ENCODE measurements at places on chromosomes 3 and 15.
A peak's percentile ranks its signal among the peaks of the same experiment; 100 is the strongest.

- no peak for DNase-seq
Measured at GRCh38 chr3:86234506-86235254, 756.3 kb downstream of the VGLL3 start.

GRCh38 chr3:166205158-166205557 lies 367.9 kb upstream of the BCHE start:
- DNase-seq: no peak

DNA sequence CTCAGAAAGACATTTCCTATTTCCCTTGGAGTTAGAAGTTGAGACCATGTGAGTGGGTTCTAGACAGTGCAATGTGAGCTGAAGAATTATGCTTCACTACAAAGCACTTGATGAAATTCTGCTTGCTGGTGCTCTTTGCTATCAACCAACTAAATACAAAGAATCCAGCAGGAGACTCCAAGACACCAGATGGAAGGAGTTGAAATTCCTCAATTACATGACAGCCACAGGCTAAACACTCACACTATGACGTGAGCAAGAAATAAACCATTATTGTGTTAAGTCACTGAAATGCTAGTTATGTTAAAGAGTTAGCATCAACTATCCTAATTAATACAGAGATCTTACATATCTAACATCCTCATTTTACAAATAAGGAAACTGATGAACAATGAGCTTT lies 8.2 kb upstream of the MAP4 start:
- DNase-seq: no peak

DNA sequence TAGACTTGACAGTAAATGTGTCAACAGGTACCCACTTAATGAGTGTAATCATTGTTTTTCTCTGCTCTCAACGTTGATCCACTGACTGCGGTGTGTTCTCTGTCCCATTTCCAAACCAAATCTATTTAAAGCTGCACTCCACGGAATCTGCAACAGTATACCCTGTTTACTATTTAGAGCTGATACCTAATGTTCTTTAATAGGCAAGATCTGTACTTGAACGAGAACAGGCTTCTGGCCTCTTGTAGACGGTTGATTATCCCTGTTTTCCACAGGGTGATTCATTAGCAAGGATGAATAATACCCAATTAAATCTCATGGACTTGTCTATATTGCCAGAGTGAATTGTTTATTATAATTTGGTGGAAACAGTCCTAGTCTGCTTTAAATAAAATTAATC lies 189.9 kb downstream of the LPP start:
- no peak for DNase-seq

GRCh38 chr3:149535333-149535685 lies 60.8 kb downstream of the TM4SF4 start:
- no peak for DNase-seq

DNA sequence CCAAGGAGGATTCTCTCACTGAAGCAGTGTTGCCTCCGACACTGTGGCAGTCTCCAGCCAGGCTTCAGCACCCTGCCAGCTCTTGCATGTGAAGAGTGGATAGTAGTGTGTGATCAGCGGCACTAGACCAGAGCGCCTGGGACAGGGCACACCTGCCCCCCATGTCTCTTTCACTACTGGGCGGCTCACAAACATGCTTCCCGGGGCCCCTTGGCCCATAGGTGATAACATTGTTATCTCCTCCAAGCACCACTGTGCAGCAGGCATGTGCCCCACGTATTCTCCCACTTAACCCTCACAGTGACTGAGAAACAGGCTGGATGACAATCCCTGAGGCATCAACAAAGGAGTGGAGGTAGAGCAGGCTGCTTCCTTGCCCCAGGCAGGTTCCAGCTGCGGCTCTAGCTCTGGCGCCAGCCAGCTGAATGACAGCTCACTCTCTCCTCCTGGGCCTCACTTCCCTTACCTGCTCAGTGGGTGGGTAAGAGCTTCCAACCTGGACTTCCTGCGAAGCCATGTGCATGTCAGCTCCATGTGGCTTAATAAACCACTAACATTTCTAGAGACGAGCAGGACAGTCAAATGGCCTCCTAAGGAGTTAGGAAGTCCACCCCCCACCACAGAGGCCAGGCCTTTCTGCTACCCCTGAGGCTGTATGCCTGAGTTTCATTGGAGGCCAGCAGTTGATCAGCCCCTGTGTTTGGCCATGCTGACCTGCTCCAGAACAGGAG lies 37.8 kb downstream of the KLF13 start:
- DNase-seq: no peak

GRCh38 chr3:27220166-27220565 lies 149.0 kb downstream of the NEK10 start:
- DNase-seq: no peak

GRCh38 chr3:13479332-13479581 lies 849 bp upstream of the HDAC11 start:
- DNase-seq: peak; percentile 81

- DNase-seq: peak; percentile 84
Measured at GRCh38 chr3:70053293-70053692, 53.8 kb downstream of the SAMMSON start.

GRCh38 chr3:70231266-70231701 lies 81.2 kb downstream of the MDFIC2 start:
- DNase-seq: no peak

GRCh38 chr3:178901204-178901603 lies 170.4 kb downstream of the ZMAT3 start:
- DNase-seq: no peak

- no peak for DNase-seq
Measured at GRCh38 chr3:54520060-54520459, 397.7 kb downstream of the CACNA2D3 start.

DNA sequence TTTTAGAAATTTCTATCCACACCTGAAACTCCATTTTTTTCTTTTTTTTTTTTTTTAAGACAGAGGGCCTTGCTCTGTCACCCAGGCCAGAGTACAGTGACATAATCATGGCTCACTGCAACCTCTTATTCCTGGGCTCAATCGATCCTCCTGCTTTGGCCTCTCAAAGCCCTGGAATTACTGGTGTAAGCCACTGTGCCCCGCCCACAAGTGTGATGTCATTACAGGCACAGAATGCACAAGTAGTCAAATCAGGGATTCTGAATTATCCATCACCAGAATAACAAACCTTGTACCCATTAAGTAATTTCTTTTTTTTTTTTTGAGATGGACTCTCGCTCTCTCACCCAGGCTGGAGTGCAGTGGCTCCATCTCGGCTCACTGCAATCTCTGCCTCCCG lies 1.9 kb downstream of the UQCRC1 start:
- DNase-seq: peak; percentile 75

DNA sequence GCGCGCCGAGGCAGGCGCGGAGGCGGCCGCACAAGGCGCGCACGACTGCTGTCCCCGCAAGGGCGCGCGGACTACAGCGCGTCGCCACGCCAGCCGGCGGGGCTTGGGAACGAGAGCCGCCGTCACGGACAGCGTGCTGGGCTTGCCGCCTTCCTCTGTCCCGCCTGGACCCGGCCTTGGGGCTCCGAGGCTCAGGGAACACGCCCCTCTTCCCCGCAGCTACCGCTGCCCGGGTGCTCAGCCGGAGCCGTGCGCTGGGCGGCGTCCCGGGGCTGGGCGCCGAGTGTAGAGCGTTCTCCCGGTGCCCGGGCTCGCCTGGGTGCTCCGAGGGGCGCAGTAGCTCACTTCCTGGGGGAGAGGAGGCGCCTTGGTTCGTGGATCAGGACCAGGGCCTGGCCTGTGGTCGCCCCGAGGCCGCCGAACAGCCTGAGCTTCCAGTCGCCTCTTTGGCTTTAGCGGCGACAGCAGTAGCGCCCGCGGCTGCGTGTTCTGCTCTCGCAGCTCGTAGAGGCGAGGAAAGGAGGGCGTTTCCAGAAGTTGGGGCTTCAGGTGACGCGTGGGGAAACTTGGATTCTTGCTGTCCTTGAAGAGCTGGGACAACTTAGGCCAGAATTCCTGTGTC lies 226.7 kb upstream of the C2CD4B start:
- DNase-seq: peak; percentile 38

DNA sequence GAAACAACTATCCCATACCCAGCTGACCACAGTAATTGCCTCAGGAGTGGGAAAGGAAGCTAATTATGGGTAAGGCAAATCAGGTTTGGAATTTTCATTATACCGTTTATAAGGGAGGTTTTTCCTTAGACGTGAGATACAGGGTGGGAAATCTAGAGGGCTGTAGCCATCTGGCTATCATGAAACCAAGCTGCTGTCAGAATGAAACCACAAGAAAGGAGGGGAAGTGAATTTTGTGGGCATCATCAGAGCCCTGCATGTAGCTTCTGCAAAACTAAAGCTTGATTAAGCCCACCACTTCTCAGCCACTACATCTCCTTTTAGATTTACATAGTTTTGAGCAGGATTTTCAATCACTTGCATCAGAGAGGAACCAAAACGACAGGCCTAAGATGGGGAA lies 893.5 kb downstream of the TUSC7 start:
- DNase-seq: peak; percentile 51

DNA sequence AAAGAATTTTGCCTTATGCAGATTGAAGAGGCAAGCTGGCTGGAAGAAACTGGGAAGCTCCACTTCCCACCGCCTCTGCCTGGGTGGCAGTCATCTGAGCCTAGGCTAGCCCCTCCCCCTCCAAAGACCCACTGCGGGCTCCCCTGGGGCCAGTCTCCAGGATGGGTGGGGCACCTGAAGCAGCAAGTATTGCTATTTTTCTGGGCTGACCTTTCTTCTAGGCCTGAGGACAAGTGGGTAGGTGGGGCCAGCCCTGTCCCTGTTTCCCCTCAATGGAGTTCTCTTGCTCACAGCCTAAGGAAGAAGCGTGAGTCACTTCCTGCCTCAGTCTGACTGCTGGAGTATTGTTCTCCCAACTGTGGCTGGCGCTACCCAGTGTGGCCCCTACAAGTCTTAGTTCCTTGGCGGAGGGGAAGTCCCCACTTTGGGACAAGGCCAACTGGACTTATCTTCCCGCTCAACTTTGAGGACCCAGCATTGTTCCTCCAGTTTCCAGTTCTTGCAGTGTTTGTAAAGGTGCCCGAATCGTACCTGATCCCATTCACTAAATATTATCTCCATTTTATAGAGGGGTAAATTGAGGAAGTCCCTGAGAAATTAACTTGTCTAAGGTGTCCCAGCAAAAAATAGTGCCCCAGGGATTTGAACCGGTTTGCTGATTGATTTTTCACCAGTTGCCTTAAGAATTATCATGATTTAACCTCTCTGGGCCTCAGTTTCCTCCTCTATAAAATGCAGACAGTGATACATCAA lies 1.4 kb downstream of the FURIN start:
- peak; percentile 94 for DNase-seq

DNA sequence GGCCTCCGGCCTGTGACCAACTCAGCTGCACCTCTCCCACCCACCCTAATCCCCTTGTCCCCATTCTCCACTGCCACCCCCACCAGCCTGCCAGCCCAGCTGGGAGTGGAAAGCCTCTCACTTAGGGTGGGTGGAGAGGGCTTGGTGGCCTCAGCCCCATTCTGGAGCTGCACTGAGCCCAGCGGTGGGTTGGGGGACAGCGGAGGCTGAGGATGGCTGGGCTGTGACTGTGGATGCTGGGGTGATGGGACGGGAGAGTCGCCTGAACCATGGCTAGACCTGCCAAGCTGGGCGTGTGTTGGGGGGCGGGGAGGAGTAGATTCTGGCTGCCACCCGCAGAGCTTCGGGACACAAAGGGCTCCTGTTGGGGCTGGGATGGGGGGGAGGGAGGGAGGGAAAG lies 1.8 kb downstream of the CLCN2 start:
- DNase-seq: no peak

DNA sequence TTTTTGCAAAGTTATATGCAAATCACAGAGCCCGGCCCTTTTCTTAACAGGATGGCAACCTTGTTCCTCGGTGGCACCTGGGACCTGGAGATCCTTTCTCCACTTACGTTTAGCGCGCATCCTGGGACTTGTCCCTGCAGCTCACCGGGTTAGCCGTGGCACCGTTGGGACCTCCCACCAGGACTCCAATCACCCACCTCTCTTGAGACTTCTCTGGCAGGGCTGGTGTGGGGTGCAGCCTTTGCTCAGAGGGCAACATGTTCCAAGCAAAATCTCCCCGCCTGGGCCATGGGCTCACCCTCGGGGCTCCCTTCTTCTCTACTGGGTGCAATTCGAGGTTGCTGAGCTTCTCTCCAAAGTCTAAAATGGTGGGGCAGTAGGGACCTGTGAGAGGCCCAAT lies 211.9 kb upstream of the UMPS start:
- DNase-seq: no peak

DNA sequence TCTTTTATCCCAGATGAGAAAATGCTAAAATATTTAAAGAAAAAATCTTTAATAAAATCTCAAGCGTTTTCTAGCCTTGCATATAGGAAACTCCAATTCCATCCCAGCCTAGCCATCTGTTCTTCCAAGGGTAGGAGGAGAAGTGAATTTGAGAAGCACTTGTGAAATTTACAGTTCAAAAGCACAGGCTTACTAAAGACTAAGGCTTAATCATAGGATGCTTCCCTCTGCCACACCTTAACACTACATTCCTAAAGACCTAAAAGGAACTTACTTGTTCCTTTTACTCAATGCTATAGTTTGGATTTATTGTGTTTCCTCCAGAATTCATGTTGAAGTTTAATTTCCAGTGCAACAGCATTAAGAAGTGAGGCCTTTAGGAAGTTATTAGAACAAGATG lies 764.8 kb upstream of the CADM2 start:
- DNase-seq: no peak

- DNase-seq: no peak
Measured at GRCh38 chr3:123821920-123822319, 62.2 kb downstream of the MYLK start.

GRCh38 chr3:153289334-153289808 lies 127.3 kb downstream of the RAP2B start:
- DNase-seq: peak; percentile 94

Data from suppressor macrophage treated with lipopolysaccharide for 1 hour (primary cell).